ENCODE measurements at places on chromosomes 2 and 18. TPM values are rescaled to one million over a fixed set of nuclear protein-coding genes. Genes with fewer than 3 reads are reported as not detected.

SATB2 gene
- 3.9 TPM for total RNA-seq

ZNF397 gene
- total RNA-seq: 29.2 TPM

POTEJ gene
- not detected for total RNA-seq

TMEM37 gene
- total RNA-seq: 23.8 TPM

TTC32 gene
- 12.4 TPM for total RNA-seq

SCN7A gene
- total RNA-seq: 97.1 TPM

DNA sequence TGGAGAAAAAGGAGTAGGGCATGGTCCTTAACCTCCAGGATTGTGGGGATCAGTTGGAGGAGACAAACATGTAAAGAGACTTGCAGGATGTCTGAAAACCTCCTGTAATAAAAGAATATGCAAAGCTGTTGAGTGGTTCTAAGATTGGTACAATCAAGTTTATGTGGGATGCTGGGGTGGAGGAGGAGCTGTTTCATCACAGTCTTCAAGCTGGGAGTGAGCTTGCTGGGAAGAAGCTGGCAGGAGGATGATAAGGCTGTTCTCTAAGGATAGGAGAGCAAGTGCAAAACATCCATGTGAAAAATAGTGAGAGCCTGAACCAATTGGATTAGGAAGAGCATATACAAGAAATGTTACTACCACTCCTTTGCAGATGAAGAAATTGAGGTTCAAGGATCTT, 161.9 kb upstream of the CRIM1 start:
- no peaks in the 10 kb centered on the region for H3K36me3 ChIP-seq
- H3K27ac ChIP-seq: no peak overlapping the region
- no peak for DNase-seq

DNA sequence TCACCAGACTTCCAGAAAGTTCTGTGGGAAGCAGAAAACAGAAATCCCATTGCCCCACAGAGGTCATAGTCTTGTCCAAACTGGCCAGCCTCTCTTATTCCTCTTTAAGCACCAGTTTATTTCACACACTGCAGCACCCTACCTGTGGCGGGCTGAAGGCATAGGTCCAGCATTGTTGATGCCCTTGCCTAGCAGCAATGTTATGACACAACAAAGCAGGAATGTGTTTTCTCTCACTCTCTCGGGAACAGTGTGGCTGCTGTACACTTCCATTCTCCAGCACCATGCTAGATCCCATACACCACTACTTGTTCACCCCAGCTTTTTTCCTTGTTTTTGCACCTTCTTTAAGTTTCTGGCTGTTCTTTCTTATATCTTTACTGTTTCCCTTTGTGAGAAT, 181.6 kb downstream of the DNAH6 start:
- no peaks in the 10 kb centered on the region for H3K27me3 ChIP-seq
- no peak overlapping the region for H3K27ac ChIP-seq
- DNase-seq: no peak
- H3K4me3 ChIP-seq: no peak overlapping the region

DNA sequence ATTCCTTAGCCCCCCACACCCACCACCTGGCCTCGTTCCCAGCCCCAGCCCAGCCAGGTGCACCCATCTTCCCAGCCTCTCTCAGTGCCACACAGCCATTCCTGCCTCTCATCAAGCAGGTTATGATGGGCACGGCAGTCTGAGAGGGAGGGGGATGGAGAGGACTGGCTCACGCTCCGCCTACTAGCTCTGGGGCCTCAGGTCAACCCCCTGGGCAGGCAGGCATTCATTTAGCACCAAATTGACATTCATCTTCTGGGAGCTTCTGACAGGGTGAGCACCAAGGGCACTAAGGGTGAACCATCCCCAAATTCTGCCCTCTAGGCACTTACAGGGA, 66.2 kb upstream of the FOSL2 start:
- no peak overlapping the region for H3K4me3 ChIP-seq
- H3K36me3 ChIP-seq: no peaks in the 10 kb centered on the region
- DNase-seq: no peak
- H3K27ac ChIP-seq: no peak overlapping the region

GRCh38 chr18:7746106-7746505, 179.0 kb downstream of the PTPRM start:
- H3K4me1 ChIP-seq: peaks cover 52% of the 10 kb centered on the region
- no peak overlapping the region for H3K27ac ChIP-seq
- H3K4me3 ChIP-seq: no peak overlapping the region
- DNase-seq: no peak

- no peaks in the 10 kb centered on the region for H3K27me3 ChIP-seq
- no peak overlapping the region for H3K4me3 ChIP-seq
- H3K36me3 ChIP-seq: no peaks in the 10 kb centered on the region
- H3K4me1 ChIP-seq: no peaks in the 10 kb centered on the region
- DNase-seq: no peak
Observed at GRCh38 chr18:22271030-22271429, 101.6 kb downstream of the GATA6 start.

DNA sequence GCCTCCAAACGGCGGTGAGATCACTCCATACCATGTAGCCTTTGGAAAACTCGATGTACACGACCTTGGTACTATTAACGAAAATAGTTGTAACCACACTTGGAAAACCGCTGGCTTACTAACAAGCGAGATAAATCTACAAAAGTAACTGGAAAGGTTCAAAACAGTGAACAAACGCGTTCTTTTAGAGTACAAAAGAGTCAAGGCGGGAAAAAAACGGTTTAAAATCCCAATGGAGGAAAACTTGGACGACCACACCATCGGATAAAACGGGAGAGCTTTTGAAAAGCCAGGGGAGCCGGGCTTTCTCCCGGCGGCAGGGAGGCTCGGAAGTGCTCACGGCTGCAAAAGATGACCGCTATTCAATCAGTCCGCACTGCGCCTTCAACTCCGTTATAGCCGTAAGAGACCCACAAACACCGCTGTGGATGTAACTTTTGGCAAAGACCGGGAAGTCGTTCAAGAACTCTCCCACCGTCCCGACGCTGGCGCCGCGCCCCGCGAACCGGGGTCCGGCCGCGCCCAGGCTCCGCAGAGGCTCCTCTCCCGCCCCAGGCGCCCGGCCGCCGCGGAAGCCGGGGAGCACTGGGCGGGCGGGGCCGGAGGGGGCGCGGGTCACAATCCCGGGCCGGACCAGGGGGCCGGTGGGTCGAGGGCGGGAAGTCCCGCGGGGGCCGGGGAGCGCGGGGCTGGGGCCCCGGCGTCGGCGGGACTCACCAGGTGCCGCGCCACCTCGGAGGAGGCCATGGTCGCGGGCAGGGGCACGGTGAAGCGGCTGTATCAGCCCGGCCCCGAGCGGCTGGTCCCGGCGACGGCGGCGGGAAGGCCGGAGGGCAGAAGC, 465 bp downstream of the SEPTIN10 start:
- peaks cover 35% of the 10 kb centered on the region for H3K4me1 ChIP-seq
- DNase-seq: no peak
- no peaks in the 10 kb centered on the region for H3K27me3 ChIP-seq
- H3K4me3 ChIP-seq: peak overlapping the region; percentile 62
- H3K27ac ChIP-seq: peak overlapping the region; percentile 93

- no peaks in the 10 kb centered on the region for H3K36me3 ChIP-seq
- DNase-seq: no peak
- H3K4me3 ChIP-seq: no peak overlapping the region
- H3K4me1 ChIP-seq: no peaks in the 10 kb centered on the region
Observed at GRCh38 chr2:177090967-177091366, 121.6 kb upstream of the HNRNPA3 start.

GRCh38 chr18:31498574-31499524, 872 bp downstream of the DSG2 start:
- peaks cover 12% of the 10 kb centered on the region for H3K27me3 ChIP-seq
- H3K4me1 ChIP-seq: peaks cover 3% of the 10 kb centered on the region
- peak overlapping the region; percentile 76 for H3K27ac ChIP-seq
- no peaks in the 10 kb centered on the region for H3K36me3 ChIP-seq

GRCh38 chr2:241796209-241796608, 12.8 kb upstream of the NEU4 start:
- no peaks in the 10 kb centered on the region for H3K4me1 ChIP-seq
- H3K36me3 ChIP-seq: no peaks in the 10 kb centered on the region
- H3K27ac ChIP-seq: no peak overlapping the region
- no peaks in the 10 kb centered on the region for H3K27me3 ChIP-seq
- no peak overlapping the region for H3K4me3 ChIP-seq

DNA sequence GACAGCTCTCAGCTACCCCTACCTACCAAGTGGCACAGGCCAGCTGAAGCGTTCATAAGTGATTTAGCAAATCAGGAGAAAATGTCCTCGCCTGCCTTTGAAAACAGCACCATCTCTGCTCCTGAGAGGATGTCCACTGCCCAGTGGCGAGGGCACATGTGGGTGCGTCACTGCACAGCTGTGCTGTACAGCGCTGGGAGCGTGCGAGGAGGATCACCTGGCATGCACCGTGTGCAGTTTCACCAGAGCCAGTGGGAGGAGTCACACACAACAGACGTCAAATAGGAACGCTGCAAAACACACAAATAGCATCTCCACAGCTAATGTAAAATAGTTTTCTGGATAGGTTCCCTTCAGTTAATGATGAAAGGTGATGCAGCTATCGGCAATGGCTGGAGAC, 154.1 kb downstream of the HDAC4 start:
- DNase-seq: no peak
- H3K27ac ChIP-seq: no peak overlapping the region
- no peaks in the 10 kb centered on the region for H3K36me3 ChIP-seq

DNA sequence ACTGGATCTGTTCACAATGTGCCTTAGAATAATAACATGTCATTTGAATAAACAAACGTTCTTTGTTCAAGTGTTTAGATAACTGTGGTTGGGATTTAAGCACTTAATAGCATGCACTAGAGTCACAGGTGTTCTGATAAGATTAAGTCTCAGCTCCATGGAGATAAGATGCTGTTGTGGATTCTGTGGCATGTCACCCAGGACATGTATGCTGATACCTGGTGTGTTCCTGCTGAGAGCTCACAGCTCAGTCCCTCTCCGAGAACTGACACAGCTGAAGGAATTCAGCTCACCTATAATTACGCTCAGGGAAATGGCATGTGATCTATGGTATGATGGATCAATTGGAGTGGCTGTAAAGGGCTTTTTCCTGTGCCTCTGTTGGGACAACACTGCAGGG, 75.4 kb upstream of the ST6GAL2 start:
- no peaks in the 10 kb centered on the region for H3K36me3 ChIP-seq
- DNase-seq: no peak
- no peak overlapping the region for H3K27ac ChIP-seq
- no peaks in the 10 kb centered on the region for H3K4me1 ChIP-seq

GRCh38 chr18:14074187-14074586, 58.0 kb downstream of the ZNF519 start:
- no peak overlapping the region for H3K27ac ChIP-seq
- no peak for DNase-seq
- H3K27me3 ChIP-seq: no peaks in the 10 kb centered on the region
- H3K4me1 ChIP-seq: no peaks in the 10 kb centered on the region
- no peak overlapping the region for H3K4me3 ChIP-seq

DNA sequence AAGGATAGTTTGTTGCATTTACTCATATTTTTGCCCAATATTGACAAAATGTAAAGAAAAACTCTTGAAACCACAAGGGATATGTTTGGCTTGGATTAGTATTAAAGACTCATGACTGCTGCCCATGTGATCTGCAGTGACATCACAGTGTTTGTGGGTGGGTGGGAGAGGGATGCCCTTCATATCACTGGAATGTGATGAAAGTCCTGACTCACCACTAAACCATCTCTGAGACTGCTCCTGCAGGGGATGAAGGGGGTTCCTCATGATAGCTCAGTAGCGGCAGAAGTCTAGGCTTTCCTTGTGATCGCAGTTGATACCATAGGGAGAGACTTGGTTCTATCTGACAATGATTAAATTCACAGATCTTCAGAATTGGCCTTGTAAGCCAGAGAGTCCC, 451.2 kb downstream of the CNTNAP5 start:
- no peaks in the 10 kb centered on the region for H3K36me3 ChIP-seq
- no peak overlapping the region for H3K27ac ChIP-seq
- no peaks in the 10 kb centered on the region for H3K27me3 ChIP-seq
- H3K4me3 ChIP-seq: no peak overlapping the region

GRCh38 chr18:650428-650858, 7.0 kb upstream of the TYMS start:
- H3K4me1 ChIP-seq: no peaks in the 10 kb centered on the region
- H3K27me3 ChIP-seq: peaks cover 3% of the 10 kb centered on the region
- H3K36me3 ChIP-seq: no peaks in the 10 kb centered on the region
- DNase-seq: no peak
- no peak overlapping the region for H3K4me3 ChIP-seq

DNA sequence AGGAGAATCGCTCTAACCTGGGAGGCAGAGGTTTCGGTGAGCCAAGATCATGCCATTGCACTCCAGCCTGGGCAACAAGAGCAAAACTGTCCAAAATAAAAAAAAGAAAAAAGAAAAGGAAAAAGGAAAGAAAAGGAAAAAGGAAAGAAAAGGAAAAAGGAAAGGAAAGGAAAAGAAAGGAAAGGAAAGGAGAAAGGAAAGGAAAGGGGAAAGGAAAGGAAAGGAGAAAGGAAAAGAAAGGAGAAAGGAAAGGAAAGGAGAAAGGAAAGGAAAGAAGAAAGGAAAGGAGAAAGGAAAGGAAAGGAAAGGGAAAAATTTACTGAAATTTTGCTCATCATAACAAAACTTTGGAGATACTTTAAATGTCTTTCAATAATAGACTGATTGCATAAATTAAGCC, 391.3 kb upstream of the GYPC start:
- no peak overlapping the region for H3K4me3 ChIP-seq
- H3K4me1 ChIP-seq: no peaks in the 10 kb centered on the region
- H3K36me3 ChIP-seq: no peaks in the 10 kb centered on the region
- H3K27me3 ChIP-seq: no peaks in the 10 kb centered on the region

DNA sequence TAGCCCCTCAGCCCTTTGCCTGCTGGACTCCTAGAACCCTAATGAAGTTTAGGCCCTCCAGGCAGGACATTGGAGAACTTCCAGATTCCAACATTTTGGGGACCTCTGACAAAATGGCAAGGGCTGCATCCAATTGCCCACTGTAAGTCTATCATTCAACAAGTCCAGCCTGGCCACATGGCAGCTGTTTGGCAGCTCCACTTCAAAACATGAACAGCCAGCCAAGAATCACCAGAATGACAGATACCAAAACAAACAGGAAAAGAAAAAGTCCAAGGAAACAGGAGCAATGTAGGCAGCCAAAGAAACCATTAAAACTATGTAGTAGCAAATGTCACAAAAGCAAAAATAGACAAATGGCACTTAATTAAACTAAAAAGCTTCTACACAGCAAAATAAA, 25.5 kb downstream of the SLC4A5 start:
- no peak overlapping the region for H3K4me3 ChIP-seq
- no peak overlapping the region for H3K27ac ChIP-seq
- H3K36me3 ChIP-seq: no peaks in the 10 kb centered on the region
- DNase-seq: no peak
